AG10803 (cell line): ENCODE measurements at places on chromosomes 4 and X.

DNA sequence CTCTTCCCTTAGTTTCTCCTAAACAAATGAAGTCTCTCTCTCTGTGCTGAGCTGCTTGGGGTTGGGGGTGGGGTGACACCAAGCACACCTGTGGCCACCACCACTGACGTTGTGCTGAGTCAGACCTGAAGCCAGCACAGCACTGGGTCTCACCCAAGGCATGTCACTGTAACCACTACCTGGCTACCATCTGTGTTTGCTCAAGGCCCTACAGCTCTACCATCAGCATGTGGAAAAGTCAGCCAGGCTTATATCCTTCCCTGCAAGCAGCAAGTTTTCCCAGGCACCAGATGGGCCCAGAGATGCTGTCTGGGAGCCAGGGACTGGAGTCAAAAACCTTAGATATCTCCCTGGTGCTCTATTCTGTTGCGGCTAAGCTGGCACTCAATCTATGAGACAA, 6.9 kb downstream of the CXCL10 start:
- DNase-seq, result no peak

DNA sequence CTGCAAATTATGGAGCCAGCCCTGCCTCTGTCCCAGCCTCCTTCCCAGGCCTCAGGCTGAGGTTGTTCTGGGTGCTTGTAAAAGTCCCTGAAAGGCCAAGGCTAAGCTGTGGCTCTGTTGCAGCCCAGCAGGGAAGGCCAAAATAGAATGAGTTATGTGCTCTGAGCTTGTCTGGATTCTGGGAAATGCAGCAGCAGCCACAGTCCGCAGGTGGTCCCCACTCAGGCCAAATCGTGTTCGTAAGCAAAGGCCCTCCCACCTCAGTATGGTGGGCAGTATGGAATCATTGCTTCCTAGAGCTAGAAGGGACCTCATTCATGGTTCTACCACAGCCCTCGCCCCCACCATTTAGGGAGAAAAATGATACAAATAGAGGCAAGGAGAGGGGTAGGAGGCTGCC, 4.7 kb upstream of the TCEAL1 start:
- no peak for DNase-seq

DNA sequence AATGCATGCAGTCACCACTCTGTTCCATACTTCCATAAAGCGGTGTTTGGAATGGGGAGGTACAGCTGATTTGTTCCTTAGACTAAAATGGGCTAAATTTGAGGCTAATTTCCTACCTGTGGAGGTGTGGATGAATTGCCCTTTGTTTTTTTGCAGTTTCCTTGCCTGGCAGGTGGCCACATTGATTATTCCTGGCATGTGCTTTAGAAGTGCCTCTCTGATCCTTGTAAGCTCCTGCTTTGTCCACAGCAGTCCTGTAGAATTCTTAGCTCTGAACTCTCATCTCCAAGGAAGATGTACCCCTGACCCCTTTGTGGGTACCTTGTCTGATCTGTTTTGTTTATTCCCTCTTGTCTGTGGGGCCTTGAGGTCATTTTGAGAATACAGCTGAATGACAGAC, 136.8 kb downstream of the ADGRL3 start:
- no peak for DNase-seq

DNA sequence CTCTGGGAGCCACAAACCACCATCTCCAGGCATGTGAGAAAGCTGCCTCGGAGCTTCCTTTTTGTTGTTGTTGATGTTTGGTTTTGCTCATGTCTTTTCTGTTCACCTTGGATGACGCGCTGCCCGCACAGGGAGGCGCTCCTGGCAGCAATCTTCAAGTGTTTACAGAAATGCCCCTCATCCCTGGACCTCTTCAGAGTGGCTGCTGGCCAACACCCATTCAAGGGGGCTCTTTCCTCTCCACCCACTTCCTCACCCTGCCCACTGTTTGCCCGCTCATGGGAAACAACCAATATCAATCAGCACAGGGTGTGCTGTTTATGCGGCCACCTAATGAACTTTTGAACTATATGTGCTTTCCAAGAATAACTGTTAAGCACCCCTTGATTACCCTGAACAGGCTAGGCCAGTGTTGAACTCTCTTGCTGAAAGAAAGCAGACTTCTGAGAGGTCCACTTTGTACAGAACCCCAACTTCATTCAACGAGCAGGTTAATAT, 355.1 kb upstream of the CLNK start:
- no peak for DNase-seq

DNA sequence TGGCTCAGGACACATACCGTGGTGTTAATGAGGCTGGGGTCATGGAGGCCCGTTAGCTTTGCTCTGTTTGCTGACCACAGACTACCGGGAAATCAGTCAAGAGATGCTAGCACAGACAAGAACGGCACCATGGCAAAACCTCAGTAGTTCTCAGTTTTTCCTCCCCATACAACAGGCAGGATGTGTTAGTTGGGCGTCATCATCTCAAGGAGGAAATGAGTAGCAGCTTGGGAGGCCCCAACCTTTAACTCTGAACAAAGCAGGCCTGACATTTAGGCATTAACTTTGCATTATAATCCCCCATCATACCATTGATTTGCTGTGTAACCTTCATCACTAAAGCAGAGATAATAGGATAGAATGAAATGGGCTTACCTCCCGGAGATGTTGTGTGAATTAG, 714.2 kb downstream of the RPA4 start:
- no peak for DNase-seq

DNA sequence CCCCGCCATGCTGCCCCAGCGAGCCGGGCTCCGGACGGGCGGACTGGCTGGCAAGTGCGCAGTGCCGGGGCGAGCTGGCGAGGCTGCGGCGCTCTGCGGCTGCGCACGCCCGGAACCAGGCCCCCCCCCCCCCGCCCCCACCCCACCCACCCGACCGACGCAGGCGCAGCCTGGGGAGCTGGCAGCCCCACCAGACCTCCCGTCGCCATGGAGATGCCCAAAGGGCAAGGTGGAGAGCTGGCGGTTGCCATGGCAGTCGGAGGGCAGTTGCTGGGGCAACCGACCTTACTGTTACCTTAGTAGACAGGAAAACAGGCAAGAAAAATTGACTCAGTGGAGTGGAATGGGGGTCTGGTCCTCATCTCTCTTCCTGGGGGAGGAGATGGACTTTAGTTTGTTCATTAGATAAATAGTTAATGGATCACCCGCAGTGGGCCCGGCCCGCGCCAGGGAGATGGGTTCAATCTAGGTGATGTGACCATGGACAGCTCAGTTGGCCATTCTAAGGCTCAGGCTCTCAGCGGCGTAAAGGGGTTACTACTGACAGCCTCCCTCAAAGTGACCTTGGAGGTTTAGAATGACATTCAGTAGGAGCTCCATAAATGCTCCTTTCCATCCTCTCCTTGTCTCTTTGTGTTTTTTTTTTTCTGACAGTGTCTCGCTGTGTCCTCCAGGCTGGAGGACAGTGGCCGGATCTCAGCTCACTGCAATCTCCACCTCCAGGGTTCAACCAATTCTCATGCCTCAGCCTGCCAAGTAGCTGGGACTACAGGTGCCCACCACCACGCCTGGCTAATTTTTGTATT, at the start of gene PCSK1N:
Gene PCSK1N, minus strand, starts transcription at position 87 of the 806 bp plus-strand sequence. Its CDS starts 78 bp downstream, at position 9.
- no peak for DNase-seq

DNA sequence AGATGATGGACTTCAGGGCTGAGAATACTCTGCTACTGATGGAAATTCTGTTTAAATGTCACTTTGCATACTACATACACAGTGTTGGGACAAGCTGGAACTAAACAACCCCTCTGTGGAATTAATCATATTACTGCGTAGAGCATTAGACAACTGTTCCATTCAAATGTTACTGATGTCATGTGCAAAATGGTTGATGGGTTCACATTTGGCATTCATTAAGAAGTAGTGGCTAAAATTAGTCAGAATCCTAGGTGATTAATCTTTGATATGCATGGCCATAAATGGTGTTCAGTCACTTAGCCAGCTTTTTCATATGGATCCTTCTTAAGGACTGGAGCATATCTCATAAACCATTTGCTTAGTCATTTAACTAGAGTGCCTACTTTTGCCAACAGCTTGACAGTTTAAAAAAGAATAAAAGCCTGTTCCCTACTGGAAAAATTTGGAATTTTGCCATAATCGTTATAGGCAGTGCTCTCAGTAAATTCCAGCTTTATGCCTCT, 105.2 kb downstream of the RNF150 start:
- peak; percentile 85 for DNase-seq

- no peak for DNase-seq
Observed at GRCh38 chr4:112312610-112313239, 15.6 kb downstream of the ALPK1 start.

- peak; percentile 25 for DNase-seq
Observed at GRCh38 chrX:38282049-38282448, 45.3 kb downstream of the RPGR start.

DNA sequence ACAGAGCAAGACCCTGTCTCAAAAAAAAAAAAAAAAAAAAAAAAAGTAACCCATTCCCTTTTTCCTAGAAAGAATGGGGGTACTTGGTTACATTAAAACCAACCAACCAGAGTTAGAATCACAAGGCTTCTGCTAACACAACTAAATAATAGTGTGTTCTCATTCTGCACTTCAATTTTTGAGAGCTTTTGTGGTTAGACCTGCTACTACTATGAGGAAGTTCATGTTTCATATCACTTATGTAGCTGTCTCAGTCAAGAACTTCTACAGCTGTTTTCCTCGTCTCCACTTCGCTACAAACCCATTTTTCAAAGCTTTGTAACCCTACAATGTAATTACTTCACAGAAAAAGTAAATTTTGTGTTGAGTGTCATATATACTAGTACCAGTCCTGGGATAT, 58.3 kb downstream of the PDHA2 start:
- DNase-seq, result no peak

GRCh38 chr4:107655289-107655688, 64.7 kb downstream of the PAPSS1 start:
- no peak for DNase-seq

DNA sequence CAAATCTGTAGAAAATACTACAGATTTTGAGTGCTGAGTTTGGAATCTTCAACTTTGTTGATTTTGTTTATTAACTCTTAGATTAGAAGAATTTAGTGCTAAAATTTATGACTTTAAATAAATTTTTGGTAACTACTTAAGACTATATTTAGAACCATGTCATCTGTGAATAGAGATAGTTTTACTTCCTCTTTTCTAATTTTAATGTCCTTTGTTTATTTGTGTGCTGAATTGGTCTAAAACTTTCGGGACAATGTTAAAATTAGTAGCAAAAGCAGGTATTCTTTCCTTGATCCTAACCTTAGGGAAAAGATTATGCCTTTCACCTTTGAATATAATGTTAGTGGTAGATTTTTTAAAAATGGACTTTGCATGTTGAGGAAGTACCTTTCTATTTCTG, 119.7 kb upstream of the CXorf51A start:
- DNase-seq, result no peak

DNA sequence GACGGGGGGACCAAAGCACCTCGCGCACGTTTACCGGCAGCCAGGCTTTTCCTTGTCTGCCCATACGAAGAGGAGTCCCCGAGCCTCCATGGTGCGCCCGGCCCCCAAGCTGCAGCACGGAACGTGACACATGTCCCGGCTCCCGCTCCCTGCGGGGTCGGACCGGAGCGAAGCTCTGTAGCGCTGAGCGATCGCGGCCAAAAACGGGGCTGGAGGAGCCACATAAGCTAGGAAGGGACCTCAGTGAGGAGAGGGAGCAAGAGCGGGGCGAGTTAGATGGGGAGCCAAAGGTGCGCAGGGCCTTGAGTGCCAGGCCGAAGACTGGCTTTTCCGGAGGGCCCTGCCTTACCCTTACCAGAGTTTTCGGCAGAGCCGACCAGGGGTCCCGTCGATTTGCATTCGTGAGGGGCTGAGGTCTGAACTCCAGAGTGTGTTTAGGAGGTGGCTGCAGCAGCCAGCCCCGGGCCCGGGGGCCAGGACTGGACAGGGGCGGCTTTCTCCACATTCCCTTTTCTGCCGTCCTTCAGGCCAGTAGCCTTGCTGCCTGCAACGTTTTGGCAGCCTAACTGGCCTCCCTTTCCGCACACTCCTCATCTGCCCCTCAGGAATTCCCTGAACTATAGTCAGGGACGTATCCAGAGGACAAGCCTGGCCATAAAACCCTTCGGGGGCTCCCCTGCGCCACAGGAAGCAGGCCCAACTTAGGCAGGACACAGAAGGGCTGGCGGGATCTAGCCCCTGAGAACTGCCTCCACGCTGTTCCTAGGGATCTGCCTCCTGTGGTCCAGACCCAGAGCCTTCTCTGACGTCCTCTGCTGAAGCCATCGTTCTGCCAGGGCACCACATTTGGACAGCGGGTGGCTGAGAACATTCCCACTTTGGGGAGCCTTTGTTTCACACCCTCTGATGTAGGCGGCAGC, 689 bp downstream of the SSR4 start:
- no peak for DNase-seq

- peak; percentile 25 for DNase-seq
Observed at GRCh38 chrX:47815901-47816845, 20.5 kb upstream of the ZNF81 start.

DNA sequence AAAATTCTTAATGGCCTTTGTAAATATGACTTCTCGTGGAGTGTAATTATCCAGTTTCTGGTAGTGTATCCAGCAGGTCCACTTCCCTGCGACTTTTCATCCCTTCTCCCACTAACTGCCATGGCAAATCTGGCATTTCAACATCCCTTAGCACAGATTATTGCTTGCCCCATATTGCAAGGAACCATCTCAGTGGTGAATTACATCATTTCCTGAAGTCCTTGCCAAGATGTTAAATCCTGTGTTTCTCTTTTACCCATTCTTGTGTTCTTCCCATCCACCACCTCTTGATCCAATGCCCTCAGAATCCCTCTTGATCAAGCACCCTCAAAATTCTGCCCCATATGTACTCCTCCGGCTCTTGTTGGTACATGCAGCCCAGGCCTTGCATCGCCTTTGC, 88.1 kb upstream of the ZNF81 start:
- DNase-seq, result peak; percentile 54

GRCh38 chr4:52588097-52588496, 71.0 kb downstream of the USP46 start:
- DNase-seq, result peak; percentile 14

DNA sequence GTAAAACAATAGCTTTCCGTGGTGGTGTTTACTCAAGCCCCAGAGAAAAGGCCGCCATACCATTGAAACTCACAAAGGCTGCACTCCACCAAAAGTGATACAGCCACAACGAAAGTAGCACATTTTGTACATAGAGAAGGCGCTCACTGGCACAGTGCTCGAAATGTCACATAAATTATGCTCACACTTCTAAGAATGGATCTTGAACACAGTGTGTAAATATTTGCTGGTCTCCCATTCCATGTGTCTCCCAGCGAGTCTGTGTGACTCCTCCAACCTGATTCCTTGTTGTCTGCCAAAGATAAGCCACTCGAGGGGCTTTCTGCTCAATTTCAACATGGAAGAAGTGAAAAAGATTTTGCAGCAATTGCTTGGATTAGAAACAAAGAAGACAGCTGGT, 234.0 kb upstream of the VCX3A start:
- no peak for DNase-seq

GRCh38 chrX:107573016-107573415, 55.3 kb upstream of the PRPS1 start:
- DNase-seq, result no peak

DNA sequence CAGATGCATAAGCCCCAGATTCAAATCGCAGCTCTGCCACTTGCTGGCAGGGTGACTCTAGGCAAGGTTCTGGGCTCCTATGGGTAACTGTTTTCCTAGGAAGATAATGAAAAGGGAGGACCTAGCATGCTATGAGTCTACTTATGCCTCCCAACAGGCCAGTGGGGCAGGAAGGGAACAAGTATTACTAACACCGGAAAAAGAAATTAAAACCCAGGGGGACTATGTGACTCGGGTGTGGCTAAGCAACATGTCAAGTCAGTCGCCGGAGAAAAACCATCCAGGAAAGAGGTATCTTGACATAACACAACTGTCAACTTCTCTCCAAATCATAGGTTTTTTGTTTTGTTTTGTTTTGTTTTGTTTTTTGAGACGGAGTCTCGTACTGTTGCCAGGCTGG, 45.5 kb upstream of the RBPJ start:
- no peak for DNase-seq
